Left lung (tissue), 14 donors: ENCODE measurements at places on chromosomes 5 and 9. TPM values are rescaled to one million over a fixed set of nuclear protein-coding genes. Genes with fewer than 3 reads are reported as not detected.
A peak's percentile ranks its signal among the peaks of the same experiment; 100 is the strongest.

- no peak overlapping the region for H3K27ac ChIP-seq
- H3K27me3 ChIP-seq: no peaks in the 10 kb centered on the region
- H3K4me3 ChIP-seq: no peak overlapping the region
- no peak for DNase-seq
Measured at GRCh38 chr9:130354378-130354777, 88.8 kb downstream of the HMCN2 start.

GRCh38 chr9:87334366-87334765, 163.3 kb upstream of the DAPK1 start:
- H3K4me3 ChIP-seq: no peak overlapping the region
- no peaks in the 10 kb centered on the region for H3K36me3 ChIP-seq
- H3K4me1 ChIP-seq: no peaks in the 10 kb centered on the region
- H3K27me3 ChIP-seq: peaks cover 21% of the 10 kb centered on the region
- no peak overlapping the region for H3K27ac ChIP-seq

IGFBPL1 gene
- total RNA-seq: 5.9 TPM

- H3K4me3 ChIP-seq: no peak overlapping the region
- H3K27ac ChIP-seq: no peak overlapping the region
Measured at GRCh38 chr5:111552896-111553295, 40.6 kb upstream of the STARD4 start.

DNA sequence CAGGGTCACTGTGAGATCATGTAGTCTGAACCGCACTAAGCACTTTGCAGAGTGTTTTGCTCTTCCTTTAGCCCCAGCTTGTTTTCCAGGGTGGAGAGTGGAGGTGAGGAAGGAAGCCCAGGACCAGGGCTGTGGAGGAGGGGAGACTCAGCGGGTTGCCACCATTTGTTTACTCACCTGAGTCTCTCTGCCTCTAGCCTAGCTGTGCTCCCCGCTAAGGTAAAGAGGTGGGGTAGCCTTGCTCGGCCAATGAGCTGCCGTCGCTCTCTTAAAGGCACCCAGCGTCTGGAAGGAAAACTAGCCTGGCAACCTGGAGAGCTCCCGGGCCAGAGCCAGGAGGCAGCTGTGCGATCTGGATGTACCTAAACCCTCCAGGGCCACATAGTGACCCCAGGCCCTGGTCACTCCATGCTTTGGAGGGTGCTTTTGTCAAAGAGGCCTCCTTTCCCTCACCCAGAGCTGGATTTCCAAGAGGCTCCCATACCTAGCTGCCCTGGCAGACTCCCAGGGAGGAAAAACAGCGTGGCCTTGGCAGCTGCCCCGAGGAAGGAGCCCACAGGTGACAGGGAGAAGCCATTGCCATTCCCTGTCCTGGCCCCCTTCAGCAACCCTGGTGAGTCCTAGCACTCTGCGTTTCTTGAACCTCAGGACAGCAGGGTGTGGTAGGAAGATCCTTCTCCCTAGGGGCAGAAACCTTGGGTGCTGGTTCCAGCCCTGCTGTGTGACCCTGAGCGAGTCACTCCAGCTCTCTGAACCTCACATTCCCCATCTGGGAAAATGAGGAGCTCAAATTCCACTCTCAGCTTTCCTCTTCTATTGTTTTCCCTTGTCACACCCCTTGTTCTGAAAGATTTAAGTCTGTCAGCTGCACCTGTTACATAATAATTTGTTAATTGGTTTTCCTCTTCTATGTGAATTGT, 42.4 kb upstream of the LARP1 start:
- H3K27me3 ChIP-seq: no peaks in the 10 kb centered on the region
- H3K4me1 ChIP-seq: peaks cover 35% of the 10 kb centered on the region
- H3K4me3 ChIP-seq: peak overlapping the region; percentile 28
- no peaks in the 10 kb centered on the region for H3K36me3 ChIP-seq
- H3K27ac ChIP-seq: no peak overlapping the region

DROSHA gene
- total RNA-seq: 46.6 TPM

- H3K27ac ChIP-seq: no peak overlapping the region
- H3K36me3 ChIP-seq: no peaks in the 10 kb centered on the region
Measured at GRCh38 chr9:132231019-132231701, 69.3 kb downstream of the NTNG2 start.

- no peak for DNase-seq
- H3K27ac ChIP-seq: peak overlapping the region; percentile 93
- peaks cover 38% of the 10 kb centered on the region for H3K27me3 ChIP-seq
- H3K36me3 ChIP-seq: no peaks in the 10 kb centered on the region
- H3K4me3 ChIP-seq: peak overlapping the region; percentile 42
Measured at GRCh38 chr9:14323083-14323971, 9.4 kb upstream of the NFIB start.

DNA sequence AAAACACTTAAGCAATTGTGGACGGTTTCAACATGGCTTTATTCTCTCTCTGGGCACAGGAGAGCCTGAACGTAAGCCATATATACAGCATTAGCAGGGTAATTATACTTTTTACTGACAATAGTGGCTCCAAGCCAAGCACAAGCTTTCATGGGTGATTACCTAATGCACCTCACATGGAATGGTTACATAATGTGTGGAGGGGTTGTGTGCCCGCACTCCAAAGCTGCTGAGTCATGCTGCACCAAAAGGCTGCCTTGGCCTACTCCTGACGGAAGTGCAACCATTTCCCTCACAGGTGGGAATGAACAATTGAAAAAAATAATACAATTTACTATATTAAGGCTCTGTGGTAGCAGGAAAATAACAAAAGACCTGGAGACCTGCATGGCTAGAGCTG, 86.5 kb upstream of the ATP10B start:
- no peaks in the 10 kb centered on the region for H3K4me1 ChIP-seq
- no peak overlapping the region for H3K27ac ChIP-seq
- no peak overlapping the region for H3K4me3 ChIP-seq
- no peak for DNase-seq
- H3K36me3 ChIP-seq: no peaks in the 10 kb centered on the region

CRHBP gene
- not detected for total RNA-seq

- H3K27me3 ChIP-seq: no peaks in the 10 kb centered on the region
- no peak for DNase-seq
- no peak overlapping the region for H3K27ac ChIP-seq
- no peak overlapping the region for H3K4me3 ChIP-seq
Measured at GRCh38 chr9:125739436-125739835, 7.7 kb upstream of the PBX3 start.

DNA sequence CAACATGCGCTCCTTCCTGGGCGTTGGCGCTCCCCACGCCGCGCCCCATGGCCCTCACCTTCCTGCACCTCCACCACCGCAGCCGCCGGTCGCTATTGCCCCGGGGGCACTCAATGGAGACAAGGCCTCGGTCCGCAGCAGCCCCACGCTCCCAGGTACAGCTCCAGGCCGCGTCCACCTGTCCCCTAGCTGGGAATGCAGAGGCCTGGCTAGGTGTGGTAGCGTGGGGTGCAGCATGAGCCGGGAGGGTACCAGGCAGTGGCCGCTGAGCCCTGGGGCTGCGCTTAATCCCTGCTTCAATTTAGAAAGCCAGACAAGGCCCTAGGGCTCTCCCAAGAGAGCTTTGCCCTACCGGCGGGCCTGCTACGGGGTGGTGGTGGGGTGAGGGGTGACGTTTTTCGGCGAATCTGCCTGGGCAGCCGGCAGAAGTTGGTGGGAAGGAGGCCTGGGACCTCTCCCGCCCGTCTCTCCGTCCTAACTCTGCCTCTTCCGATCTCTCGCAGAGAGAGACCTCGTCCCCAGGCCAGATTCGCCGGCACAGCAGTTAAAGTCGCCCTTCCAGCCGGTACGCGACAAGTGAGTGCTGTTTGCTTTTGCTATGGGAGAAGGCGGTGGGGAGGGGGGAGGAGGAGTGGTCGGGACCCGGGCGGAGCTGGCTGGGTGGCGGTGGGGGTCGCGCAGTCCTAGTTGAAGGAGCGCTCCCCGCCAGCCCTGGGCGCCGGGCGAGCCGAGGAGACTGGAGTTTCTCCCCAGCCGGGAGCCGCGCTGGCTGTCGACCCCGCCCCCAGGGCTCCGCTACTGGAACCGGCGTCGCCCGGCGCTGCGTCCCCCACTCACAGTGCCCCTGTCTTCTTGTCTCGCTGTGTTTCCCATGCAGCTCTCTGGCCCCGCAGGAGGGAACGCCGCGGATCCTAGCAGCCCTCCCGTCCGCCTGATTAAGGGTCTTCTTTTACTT, 4.8 kb downstream of the IRX1 start:
- peaks cover 100% of the 10 kb centered on the region for H3K27me3 ChIP-seq
- no peak for DNase-seq
- no peaks in the 10 kb centered on the region for H3K36me3 ChIP-seq
- no peaks in the 10 kb centered on the region for H3K4me1 ChIP-seq

STK32A gene
- 7.7 TPM for total RNA-seq

- DNase-seq: peak; percentile 85
- H3K27ac ChIP-seq: peak overlapping the region; percentile 72
- H3K27me3 ChIP-seq: no peaks in the 10 kb centered on the region
- H3K4me3 ChIP-seq: no peak overlapping the region
- no peaks in the 10 kb centered on the region for H3K36me3 ChIP-seq
Measured at GRCh38 chr5:1555011-1555807, 31.4 kb upstream of the LPCAT1 start.

GRCh38 chr9:108486831-108487230, 369.0 kb downstream of the ACTL7B start:
- no peak overlapping the region for H3K4me3 ChIP-seq
- DNase-seq: no peak
- H3K36me3 ChIP-seq: no peaks in the 10 kb centered on the region
- no peaks in the 10 kb centered on the region for H3K4me1 ChIP-seq

HARS1 gene
- total RNA-seq: 50.4 TPM

- no peak overlapping the region for H3K27ac ChIP-seq
- no peak overlapping the region for H3K4me3 ChIP-seq
- no peaks in the 10 kb centered on the region for H3K4me1 ChIP-seq
- H3K27me3 ChIP-seq: no peaks in the 10 kb centered on the region
- H3K36me3 ChIP-seq: no peaks in the 10 kb centered on the region
- DNase-seq: no peak
Measured at GRCh38 chr5:67694810-67695191, 498.2 kb upstream of the CD180 start.

TMC1 gene
- 0.26 TPM for total RNA-seq

- H3K27me3 ChIP-seq: no peaks in the 10 kb centered on the region
- H3K27ac ChIP-seq: peak overlapping the region; percentile 79
- H3K36me3 ChIP-seq: peaks cover 33% of the 10 kb centered on the region
- DNase-seq: no peak
- H3K4me3 ChIP-seq: peak overlapping the region; percentile 41
Measured at GRCh38 chr9:121298689-121299466, 30.9 kb downstream of the GSN start.

PCDHGC5 gene
- 1.9 TPM for total RNA-seq

GRCh38 chr5:132003982-132004381, 7.5 kb downstream of the ACSL6 start:
- no peak for DNase-seq
- H3K27ac ChIP-seq: no peak overlapping the region
- no peaks in the 10 kb centered on the region for H3K4me1 ChIP-seq
- no peak overlapping the region for H3K4me3 ChIP-seq

TUSC1 gene
- total RNA-seq: 10.6 TPM

DNA sequence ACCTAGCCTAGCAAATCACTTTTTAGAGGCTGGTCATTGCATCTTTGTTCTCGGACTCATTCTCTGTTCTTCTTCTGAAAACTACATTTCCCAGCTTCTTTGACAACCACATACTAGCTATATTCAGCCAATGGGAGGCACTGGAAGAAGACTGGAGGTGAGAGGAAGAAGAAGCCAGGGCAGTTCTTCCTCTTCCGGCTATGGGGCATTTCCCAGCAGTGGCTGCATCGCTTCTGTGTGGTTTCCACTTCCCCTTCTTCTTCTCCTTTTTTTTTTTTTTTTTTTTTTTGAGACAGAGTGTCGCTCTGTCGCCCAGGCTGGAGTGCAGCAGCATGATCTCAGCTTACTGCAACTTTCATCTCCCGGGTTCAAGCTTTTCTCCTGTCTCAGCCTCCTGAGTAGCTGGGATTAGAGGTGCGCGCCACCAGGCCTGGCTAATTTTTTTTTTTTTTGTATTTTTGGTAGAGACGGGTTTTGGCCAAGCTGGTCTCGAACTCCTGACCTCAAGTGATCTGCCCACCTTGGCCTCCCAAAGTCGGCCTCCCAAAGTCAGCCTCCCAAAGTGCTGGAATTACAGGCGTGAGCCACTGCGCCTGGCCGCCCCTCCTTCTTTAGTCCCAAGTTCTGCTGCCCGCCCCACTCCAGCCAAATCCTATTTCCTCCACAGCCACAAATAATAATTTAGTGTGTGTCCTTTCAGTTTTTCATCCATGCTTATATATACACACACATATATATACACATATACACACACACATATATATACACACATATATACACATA, 6.9 kb upstream of the UBAP1 start:
- H3K4me1 ChIP-seq: peaks cover 28% of the 10 kb centered on the region
- no peak overlapping the region for H3K27ac ChIP-seq
- H3K36me3 ChIP-seq: no peaks in the 10 kb centered on the region
- H3K4me3 ChIP-seq: no peak overlapping the region
- no peaks in the 10 kb centered on the region for H3K27me3 ChIP-seq
